ENCODE measurements at places on chromosomes 7 and 10.

GRCh38 chr10:4633186-4633585 is 192.8 kb upstream of the AKR1E2 start:
- DNase-seq: no peak

DNA sequence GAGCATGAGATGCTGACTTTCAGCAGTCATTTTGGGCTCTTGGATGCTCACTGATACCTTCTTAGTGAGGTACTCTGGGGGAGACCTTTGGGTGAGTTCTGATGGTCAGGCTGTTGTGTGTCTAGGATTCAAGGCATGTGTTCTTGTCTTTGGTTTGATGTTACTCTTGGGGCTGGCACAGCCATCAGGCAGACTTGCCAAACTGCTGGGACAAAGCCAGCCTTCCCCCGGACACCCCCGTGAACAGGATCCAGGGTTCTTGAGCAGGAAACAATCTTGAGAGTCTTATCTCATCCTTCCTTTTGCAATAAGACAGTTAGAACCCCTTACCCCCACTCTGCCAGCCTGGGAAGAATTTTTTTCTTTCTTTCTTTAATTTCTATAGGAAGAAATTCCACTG is 42.2 kb downstream of the SUFU start:
- peak; percentile 55 for DNase-seq

DNA sequence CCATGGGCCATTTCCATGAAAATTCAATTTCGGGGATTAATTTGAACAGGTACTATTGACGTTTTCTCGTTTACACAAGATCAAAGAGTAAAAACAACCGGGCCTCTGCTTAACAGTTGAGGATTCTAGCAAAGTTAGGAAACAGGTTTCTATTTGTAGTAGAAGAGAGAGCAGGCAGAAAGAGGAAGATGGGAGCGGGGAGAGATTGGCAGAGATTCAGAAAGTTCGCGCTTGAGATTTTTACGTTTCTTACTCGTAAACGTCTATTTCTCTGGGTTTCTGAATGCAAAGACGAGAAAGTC is 571 bp upstream of the VWC2 start:
- DNase-seq: no peak

GRCh38 chr7:120738816-120739215 is 119.1 kb downstream of the TSPAN12 start:
- no peak for DNase-seq

DNA sequence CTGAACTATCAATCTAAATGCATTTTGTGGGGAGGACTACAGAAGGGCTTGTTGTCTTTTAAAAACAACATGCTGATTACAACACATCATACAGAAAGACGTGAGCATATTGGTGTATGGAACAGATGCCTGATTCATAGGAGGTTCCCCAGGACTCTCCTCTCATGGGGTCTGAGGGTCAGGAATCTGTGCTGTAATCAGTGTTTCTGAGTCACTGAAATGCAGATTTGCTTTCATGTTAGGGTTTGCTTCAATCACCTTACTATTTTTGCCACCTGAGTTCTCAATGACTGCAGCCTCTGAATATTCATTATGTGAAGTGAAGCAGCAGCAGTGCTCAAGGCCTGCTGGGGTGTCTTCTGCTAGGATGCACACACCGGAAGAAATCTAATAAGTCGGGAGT is 550 bp upstream of the ANK3 start:
- DNase-seq: peak; percentile 33

GRCh38 chr10:188546-188945 is 53.3 kb downstream of the ZMYND11 start:
- DNase-seq: no peak

DNA sequence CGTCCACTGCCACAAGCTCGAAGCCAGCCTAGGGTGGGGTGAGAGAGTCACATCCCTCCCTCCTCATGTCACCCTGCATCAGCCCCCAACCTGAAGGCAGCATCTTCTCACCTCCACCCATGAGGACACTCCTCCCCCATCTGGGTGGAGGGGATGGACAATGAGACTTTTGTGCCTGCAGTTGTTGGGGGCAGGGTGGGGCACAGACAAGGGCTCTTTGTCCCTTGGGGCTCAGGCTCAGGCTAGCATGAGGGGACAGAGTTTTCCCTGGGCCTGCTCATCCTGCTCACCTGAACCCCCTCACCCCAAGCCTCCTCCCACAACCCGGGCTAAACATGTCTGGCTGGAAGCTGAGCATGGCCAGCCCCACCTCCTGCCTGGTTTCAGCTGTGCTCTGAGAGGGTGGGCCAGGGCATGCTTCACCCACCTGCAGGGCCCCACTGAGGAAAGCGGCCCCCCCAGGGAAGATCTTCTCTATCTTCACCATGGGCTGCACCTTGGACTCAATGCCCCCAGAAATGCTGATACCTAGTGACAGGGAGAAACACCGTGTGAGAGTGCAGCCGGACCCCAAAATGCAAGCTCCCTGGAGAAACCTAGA is 9.3 kb downstream of the LZTS2 start:
- no peak for DNase-seq

DNA sequence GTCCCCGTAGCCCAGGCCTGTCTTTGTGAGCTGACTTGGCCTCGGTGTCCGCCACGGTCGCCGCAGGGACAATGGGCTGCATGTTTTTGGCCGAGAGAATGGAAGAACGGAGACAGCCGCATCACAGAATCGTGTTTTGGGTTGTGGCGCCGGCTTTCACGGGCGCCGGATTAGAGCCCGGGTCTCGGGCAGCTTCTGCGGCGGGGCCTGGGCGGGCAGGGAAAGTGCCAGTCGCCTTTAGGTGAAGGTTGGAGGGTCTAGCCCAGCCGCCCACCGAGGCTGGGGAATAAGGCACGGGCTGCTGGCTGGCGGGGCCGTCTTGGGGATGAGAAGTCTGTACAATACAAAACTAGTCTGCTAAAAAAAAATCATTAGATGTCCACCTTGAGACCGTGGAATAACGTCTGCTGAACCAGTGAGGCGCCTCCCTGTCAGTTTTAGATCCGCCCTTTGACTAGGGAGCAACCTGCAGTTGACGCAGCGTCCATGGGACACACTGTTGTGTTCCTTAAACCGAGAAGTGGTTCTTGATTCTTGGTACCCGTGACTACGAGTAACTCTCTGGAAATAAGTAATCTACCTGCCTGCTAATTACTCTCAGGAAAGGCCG is 577 bp downstream of the DNAJB9 start:
- DNase-seq: peak; percentile 16
